ENCODE measurements at places on chromosomes 6 and 20. TPM values are rescaled to one million over a fixed set of nuclear protein-coding genes. Genes with fewer than 3 reads are reported as not detected.
A peak's percentile ranks its signal among the peaks of the same experiment; 100 is the strongest.

NANP gene
- total RNA-seq, result 6.4 TPM

DNA sequence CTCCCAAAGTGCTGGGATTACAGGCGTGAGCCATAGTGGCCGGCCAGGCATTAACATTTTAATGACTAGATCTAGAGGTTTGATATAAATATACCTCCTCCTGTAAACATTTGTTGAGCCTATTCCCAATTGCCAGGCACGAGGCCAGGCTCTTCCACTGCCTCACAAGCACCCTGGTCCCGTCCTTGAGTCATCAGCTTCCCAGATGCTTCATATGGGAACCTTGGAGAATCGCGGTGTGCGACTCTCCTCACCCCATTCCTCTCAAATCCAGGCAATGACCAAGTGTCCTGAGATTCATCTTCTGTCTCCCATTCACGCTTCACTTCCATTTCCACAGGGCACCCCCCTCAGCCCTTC is 35.9 kb upstream of the PIM1 start:
- DNase-seq, result peak; percentile 48

DNA sequence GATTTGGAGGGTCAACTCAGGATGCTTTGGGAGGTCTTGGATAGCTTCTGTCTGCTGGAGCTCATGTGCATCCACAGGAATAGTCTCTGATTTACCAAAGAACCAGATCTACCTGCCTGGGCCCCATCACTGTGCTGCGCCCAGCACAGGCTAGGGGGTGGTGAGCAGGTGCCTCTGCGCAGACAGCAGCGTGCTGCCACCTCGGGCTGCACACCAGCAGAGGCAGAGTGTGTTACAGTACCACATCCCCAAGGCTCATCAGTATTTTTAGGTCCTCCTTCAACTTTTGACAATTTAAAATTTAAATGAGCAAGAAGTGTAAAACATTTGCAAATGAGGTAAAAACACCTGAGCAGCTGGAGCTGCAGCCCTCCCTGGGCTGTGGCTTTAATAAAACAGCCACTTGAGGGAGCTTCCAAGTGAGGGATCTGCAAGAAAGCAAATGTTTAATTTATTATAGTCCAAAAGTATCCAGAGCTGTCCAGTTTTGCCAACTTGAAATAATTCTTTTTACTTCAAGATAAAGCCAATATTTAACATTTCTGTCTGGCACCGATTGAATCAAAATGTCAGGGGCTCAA is 324.9 kb downstream of the ZFAND3 start:
- DNase-seq, result no peak

DNA sequence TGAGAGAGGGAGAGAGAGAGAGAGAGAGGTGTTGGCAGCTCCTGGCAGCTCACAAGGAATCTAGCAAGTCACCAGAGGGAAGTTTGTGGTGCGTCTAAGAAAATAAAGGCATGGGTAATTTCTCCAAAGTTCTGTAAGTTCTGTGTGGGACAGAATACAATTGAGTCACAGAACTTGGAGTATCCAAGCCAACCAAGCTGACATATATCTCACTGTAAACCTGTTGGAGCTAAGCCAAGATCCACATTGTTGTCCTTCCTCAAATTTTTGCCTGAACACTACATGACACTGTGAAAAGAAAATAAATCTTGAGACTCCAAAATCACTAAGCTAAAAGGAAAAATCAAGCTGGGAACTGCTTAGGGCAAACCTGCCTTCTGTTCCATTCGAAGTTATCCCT is 436.7 kb downstream of the MEI4 start:
- DNase-seq, result peak; percentile 78

- DNase-seq, result peak; percentile 92
Observed at GRCh38 chr6:138593124-138593877, 94.0 kb upstream of the NHSL1 start.

Measured in dermis microvascular lymphatic vessel endothelial cell (primary cell).